ENCODE measurements at places on chromosomes 5 and 9.

DNA sequence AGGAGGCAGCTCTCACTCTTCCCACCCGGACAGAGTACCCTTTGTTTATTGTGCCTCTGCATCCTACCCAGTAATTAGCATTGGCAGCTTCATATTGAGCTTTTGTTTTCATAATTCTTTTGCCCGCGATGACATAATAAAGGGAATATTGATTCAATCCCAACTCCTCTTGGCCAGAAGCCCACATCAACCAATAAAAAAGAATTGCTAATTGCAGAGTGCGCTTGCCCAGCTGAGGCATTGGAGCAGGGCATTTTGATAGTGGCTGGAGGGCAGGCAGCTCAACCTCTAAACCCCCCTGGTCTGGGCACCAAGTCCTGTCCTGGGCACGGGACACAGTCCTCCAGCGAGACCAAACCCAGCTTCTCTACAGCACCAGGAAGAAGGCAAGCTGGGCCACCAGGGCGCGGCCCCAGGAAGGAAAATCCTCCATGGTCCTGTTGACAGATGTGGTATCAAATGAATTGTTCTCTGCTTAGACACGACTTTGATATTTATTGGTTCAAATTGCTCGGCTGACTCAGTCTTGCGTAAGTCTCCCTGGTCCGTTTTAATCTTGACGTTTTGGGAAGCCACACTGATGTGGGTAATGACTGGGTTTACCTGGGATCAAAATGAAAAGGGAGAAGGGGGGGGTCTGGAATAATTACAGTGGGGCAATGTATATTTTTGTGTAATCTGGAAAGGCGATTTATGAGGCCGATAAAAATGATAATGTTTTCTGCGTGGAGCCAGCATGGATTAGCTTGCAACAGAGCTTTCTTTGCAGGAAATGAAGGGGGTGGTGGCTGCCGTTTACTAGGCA, 220.7 kb upstream of the MSX2 start:
- peak; percentile 81 for DNase-seq

GRCh38 chr9:36204906-36205547, 14.3 kb downstream of the CLTA start:
- DNase-seq, result peak; percentile 18

- DNase-seq, result no peak
These were observed 162.8 kb downstream of the ADAMTSL1 start for GRCh38 chr9:18636781-18637180.

- no peak for DNase-seq
These were observed 14.2 kb downstream of the TAL2 start for GRCh38 chr9:105676351-105676923.

- peak; percentile 61 for DNase-seq
These were observed 100.2 kb downstream of the PIK3R1 start for GRCh38 chr5:68315679-68316271.

- no peak for DNase-seq
These were observed 2.5 kb downstream of the PRDM6 start for GRCh38 chr5:123091298-123092222.

DNA sequence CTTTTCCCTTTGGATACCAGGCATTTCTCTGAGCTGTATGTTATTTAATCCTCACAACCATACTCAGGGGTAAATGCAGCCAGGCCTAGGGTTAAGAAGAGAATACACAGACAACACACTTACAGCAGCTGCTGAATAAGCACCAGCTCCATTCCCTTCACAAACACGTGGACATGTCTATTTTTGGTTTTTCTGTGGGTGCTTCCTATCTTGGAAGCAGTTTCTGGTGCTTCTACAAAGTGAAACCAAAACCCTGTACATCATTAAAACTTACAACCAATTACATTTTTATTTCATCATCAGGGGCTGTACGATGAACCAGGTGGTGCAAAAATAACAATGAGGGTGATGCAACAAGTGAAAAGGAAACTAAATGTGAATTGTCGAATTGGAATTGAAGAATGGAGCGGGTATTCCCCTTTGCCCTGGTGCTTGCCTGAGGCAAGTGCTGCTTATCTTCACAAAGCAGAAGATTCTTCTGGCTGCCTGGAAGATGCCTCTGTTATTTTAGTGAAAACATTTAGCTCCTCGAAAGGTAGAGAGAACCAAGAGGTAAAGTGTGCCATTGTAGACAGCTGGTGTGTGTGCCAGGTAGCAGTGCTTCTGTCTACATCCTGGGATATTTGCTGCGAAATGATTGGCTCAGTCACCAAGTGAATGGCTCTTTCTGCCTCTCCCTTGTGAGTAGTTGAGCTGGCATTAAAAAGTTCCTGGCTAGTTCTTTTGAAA, 18.6 kb upstream of the IFNB1 start:
- peak; percentile 91 for DNase-seq

- DNase-seq, result no peak
These were observed 74.5 kb downstream of the APTX start for GRCh38 chr9:32926911-32927310.

DNA sequence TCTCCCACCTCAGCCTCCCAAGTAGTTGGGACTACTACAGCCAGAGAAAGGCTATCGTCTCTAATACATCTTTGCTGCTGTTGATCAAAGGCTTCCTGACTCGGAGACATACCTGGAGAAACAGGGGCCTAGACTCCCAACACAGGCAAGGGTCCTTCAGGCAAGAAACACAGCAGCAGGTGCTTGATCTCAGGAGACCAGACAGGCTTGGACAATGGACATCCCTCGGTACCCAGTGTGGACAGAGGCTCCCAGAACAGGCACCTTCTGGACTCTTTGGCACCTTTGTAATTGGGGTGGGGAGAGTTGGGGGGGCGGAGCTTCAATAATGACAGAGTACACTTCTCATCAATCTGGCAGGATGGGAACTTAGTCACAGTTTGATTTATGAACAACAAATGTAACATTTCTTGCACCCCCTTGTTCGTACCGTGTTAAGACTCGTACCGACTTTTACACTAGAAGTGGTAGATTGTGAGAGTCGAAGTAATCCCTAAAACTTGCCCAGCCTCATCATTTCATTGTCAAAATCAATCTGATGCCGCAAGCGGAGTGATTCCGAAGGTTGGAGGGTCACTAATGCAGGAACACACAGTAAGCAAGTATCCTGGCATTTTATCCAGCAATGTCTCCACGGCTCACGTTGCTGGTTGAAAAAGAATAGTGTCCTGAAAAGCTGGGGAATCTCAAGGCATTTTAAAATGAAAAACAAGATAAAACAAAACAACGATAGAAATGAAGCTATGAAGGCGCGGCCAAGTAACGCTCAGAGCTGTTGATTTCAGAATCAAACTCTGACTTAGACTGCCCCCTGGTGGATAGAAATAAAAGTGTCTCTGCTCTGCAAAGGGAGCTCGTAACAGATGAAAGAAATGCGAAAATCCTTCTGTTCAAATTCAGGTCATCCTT, 46.4 kb upstream of the STK32A start:
- DNase-seq, result peak; percentile 68

DNA sequence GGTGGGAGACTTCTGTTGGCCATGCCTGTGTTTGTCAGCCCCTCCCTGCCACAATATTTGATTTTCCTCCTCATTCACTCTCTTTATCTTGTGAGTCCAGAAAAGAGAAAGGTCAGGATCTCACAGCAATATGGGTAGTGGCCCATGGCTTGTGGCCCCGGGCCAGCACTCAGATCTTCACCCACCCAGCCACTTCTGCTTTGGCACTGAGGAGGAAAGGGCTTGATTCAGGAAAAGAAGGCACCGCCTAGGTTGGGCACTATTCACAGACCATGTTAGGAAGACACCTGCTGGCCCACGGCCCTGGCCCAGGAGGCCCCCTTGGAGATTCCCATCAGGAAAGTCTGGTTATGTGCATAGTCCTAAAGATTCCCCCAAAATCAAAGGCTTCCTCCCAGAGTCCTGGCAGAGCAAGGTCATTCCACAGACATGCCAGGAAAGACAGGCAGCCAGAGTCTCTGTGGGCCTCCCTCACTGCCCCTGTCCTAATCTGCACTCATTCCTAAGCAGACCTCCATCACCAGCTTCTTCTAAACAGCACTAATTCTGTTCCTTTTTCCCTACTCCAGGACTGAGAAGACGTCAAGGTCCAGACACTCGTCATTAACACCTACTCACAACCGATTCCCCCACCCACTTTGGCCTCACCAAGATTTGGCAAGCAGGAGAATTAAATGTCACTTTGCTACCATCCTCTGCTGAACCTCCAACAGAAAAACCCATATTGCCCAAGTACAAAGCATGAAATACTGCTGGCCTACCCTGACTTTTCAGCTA, 179.3 kb downstream of the DEPDC1B start:
- DNase-seq, result no peak

DNA sequence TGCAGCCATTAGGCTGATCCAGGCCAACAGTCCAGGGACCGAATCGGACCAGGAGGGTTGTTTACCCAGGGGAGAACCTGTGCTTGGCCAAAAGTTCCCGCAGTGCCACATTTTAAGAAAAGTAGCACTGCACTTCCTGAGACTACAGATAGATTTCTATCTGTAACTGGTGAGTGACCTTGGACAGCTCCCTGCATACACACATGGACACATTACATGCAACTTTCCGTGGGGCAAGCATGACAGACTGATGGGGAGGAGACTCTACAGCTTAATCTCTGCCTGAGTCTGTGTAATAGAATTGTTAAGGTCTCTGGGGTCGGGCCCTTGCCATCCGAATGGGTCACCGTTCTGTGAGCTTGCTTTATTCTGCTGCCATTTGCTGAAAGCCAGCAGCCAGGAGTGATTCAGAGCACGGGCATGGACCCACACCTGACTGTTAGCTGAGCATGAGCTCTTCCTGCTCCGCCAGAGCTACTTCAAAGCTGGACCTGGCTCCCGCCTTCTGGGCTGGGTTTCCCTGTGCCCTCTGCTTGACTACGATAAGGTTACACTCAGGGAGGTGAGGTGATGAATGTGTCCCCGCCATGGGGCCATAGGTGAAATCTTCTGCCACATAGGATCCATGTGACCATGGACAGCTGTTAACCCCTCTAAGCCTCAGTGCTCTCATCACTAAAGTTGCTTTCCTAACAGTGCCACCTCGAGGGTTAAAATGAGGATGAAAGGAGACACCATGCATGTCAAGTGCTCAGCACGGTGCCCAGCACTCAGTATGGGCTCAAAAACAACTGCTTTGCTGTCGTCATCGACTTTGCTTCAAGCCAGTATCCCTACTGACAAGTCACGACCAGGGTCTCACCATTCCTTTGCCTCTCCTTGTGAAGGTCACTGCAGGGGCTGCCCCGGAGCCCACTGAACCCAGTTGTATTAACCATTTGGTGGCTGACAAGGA, 200.0 kb downstream of the MELK start:
- peak; percentile 65 for DNase-seq

DNA sequence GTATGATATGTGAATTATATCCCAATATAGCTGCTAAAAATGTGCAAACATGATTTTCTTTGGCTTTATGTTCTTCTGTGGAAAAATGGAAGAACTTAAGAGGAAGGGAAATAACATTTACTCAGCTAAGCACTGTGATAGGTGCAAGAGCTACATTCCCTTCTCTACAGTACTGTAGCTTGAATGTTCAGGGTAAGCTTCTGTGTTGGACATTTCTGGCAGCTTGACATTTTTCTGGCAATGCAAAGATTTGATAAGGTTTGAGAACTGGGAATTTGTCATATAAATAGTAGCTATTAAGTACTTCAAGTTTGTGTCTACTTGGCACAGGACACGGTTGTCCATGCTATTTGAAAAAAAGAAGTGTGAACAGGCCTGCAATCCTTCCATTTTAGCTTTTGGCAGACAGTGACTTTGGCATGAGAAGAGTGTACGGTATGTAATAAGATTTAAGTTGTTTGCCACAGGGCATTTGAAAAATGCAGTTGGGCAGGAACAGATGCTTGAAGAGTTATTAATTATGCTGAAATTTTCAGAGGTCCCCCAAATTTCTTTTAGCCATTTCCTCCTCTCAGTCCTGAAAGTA, 77.6 kb downstream of the KIF4B start:
- peak; percentile 45 for DNase-seq

DNA sequence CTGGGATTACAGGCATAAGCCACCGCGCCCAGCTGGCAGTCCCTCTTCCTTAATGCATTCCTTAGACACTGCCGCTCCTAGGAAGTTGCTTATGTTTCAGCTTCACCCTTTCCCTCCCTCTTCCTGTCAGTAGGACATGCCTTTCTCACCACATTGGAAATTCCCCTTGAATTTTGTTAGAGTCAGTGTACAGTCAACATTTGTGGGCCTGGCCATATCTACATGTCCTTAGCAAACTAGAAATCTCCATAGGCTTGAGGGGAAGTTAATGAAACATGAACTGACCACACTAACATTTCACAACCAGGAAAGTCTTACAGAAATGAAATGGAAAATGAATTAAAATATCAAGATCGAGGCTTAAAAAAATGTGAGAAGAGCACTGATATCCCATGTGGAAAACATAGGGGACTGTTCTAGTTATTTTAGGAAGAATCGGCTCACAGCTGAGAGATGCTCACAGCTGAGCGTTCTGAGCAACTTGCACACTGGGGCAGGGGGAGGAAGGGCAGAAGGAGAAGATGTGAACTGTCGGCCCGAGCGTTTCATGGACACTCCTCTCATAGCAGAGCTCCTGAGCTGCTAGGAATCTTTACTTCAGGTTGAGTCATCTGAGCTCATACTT, 21.1 kb upstream of the LVRN start:
- peak; percentile 86 for DNase-seq

DNA sequence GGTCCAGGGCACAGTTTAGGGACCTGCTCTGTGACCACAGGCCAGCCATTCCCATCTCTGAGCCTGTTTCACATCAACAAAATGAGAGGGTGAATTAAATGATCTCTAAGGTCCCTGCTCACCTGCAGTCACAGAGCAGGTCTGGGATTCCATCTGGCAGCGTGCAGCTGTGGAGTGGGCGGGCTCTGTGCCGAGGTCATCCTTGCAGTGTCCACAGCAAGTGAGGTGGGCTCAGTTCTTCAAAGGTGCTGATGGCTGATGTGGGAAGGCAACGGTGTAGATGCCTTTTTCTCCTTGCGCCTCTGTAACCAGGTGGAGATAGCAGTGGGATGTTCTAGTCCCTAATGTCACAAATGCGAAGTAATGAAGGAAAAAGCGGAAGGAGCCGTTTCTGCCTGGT, 11.9 kb downstream of the OR2V1 start:
- DNase-seq, result no peak

GRCh38 chr9:122144836-122145591, 14.6 kb downstream of the NDUFA8 start:
- DNase-seq, result peak; percentile 27

DNA sequence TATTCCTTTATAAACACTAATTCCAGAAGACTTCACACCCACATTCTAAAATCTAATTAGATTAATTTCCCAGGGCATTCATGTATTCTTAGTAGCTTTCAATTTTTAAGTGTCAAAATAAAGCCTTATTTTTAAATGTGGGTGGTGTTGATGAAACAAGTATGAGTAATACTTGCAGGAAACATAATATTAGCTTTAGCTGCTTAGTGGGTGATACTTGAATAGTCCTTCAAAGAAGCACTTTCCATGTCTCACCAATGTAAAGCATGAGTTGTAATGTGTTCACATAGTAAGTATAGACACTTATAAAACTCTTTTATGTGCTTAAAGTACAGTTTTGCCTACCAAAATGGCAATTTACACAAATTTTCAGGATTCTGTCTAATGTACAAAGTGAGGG, 6.9 kb downstream of the FNBP1 start:
- peak; percentile 69 for DNase-seq

DNA sequence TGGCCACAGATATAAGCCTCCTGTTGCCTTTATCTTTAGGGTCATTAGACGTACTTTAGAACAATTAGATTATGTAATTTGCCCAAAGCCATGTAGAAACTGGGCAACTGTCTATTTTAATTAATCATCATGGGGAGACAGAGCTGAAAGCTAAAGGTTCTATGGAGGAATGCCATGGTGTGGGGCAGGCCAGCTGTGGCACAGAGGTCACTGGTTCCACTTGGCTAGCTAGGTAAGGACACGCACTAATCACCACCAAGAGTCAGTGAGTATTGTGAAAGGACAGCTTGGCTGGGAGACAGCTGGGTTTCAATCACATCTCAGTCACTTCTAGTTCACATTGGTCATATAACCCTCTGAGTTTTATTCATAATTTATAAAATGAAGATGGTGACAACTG, 81.7 kb downstream of the HMHB1 start:
- DNase-seq, result no peak

Data from epithelial cell of esophagus (primary cell).